HT1080 (cell line): ENCODE measurements at places on chromosomes 13 and 19. TPM values are rescaled to one million over a fixed set of nuclear protein-coding genes. Genes with fewer than 3 reads are reported as not detected.

SHISA7 gene
- total RNA-seq: not detected in 2 replicates

GAPDHS gene
- total RNA-seq: not detected in 2 replicates

GDF15 gene
- total RNA-seq: 97.3 and 120 TPM in 2 replicates

PROZ gene
- total RNA-seq: not detected in 2 replicates

CGB8 gene
- total RNA-seq: 5.8 and 11.3 TPM in 2 replicates

PLK5 gene
- not detected in 2 replicates for total RNA-seq

CLDN10 gene
- not detected in 2 replicates for total RNA-seq

FBXL12 gene
- total RNA-seq: 21.2 and 24.3 TPM in 2 replicates

ERICH4 gene
- not detected in 2 replicates for total RNA-seq

ZNF429 gene
- not detected in 2 replicates for total RNA-seq

LGI4 gene
- not detected in 2 replicates for total RNA-seq

PGLYRP1 gene
- total RNA-seq: not detected in 2 replicates

EXOC3L2 gene
- 0.56 and 0.84 TPM in 2 replicates for total RNA-seq

HOOK2 gene
- total RNA-seq: 4.7 and 6.9 TPM in 2 replicates

VAV1 gene
- not detected in 2 replicates for total RNA-seq

IL17D gene
- 1.7 and 1.8 TPM in 2 replicates for total RNA-seq

LYPD3 gene
- not detected in 2 replicates for total RNA-seq

N4BP2L1 gene
- 0.87 and 0.93 TPM in 2 replicates for total RNA-seq

NLRP9 gene
- not detected in 2 replicates for total RNA-seq

SIGLEC5 gene
- not detected in 2 replicates for total RNA-seq

DMAC2 gene
- total RNA-seq: 47.1 and 58.0 TPM in 2 replicates

TUBA3C gene
- total RNA-seq: 186 and 189 TPM in 2 replicates

CYP4F2 gene
- 0.30 and 0.63 TPM in 2 replicates for total RNA-seq

GTPBP3 gene
- 38.2 and 43.3 TPM in 2 replicates for total RNA-seq

F7 gene
- 0.10 TPM in 1 of 2 replicates, not detected in the other for total RNA-seq

CD320 gene
- 88.7 and 93.7 TPM in 2 replicates for total RNA-seq

SHISA2 gene
- total RNA-seq: 0.35 and 0.94 TPM in 2 replicates

CNN1 gene
- 0.45 and 0.63 TPM in 2 replicates for total RNA-seq

ZNF66 gene
- not detected in 2 replicates for total RNA-seq

TMIGD2 gene
- not detected in 2 replicates for total RNA-seq

HSPB6 gene
- 0.17 TPM in 1 of 2 replicates, not detected in the other for total RNA-seq

GCDH gene
- 29.0 and 29.7 TPM in 2 replicates for total RNA-seq

KIR3DL2 gene
- not detected in 2 replicates for total RNA-seq

PEPD gene
- 79.9 and 90.9 TPM in 2 replicates for total RNA-seq

PNMA8A gene
- not detected in 2 replicates for total RNA-seq

SIGLEC8 gene
- not detected in 2 replicates for total RNA-seq

ADPRHL1 gene
- 0.95 and 1.0 TPM in 2 replicates for total RNA-seq

CEACAM8 gene
- total RNA-seq: not detected in 2 replicates

FAM124A gene
- total RNA-seq: 1.6 and 1.7 TPM in 2 replicates

ZNF491 gene
- total RNA-seq: 0.03 TPM in 1 of 2 replicates, not detected in the other

CEACAM21 gene
- not detected in 2 replicates for total RNA-seq

THSD8 gene
- not detected in 2 replicates for total RNA-seq

CABP5 gene
- total RNA-seq: not detected in 2 replicates

ZNF560 gene
- total RNA-seq: 0.47 and 0.94 TPM in 2 replicates

NLRP11 gene
- total RNA-seq: 0.03 and 0.13 TPM in 2 replicates

ZNF100 gene
- 6.6 and 8.7 TPM in 2 replicates for total RNA-seq

KANK3 gene
- total RNA-seq: not detected in 2 replicates

DLL3 gene
- total RNA-seq: 0.80 and 1.2 TPM in 2 replicates

ZNF723 gene
- not detected in 2 replicates for total RNA-seq

CAB39L gene
- 1.5 and 2.1 TPM in 2 replicates for total RNA-seq

ZNF223 gene
- total RNA-seq: 4.2 and 6.1 TPM in 2 replicates

SOHLH2 gene
- total RNA-seq: 0.07 and 0.48 TPM in 2 replicates

ZNF546 gene
- 0.97 and 1.8 TPM in 2 replicates for total RNA-seq
